ENCODE measurements at places on chromosomes 3 and 15.

DNA sequence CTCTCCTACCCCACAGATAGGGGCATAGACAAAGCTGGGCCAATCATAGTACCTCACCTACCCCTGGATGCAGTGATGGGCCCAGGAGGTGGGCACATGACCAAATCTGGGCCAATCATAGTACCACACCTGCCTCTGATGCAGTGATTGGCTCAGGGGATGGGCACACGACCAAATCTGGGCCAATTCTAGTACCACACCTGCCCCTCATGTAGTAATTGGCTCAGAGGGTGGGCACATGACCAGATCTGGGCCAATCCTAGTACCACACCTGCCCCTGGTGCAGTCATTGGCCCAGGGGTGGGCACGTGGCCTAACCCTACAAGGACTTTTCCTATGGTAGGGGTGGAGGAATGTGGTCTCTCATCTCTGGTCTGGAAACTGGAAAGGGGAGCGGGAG, 56.9 kb upstream of the MEF2A start:
- DNase-seq = no peak

GRCh38 chr3:36891701-36892160, 53.1 kb downstream of the TRANK1 start:
- no peak for DNase-seq

GRCh38 chr3:122245513-122246174, 62.2 kb downstream of the CASR start:
- no peak for DNase-seq

DNA sequence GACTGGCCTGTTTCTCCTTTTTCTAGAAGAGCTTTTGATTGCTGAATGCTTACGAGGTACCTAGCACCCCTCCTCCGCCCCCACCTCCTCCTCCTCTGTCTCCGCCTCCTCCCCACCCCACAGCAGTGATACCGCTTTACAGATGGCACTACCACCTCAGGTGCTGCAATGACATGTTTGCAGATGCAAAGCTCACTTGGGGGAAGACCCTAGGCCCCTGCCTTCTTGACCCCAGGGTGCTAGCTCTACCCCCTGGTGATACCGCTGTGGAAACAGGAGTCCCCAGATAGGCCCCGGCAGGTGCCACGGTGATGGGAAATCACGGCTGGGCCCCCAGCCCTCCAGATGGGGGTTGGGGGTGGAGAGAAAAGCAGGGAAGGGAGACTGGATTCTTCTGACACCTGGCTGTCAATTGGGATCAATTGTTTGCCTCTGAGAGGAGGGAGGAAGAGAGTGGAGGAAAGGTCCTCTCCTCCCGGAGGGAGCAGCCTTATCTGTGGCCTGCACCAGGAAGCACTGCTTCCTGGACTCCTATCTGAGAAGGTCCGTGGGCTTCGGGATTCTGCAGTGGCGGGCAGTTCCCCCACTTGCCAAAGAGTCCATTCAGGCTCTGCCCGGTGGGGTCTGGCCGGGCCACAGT, 37.6 kb downstream of the DNASE1L3 start:
- DNase-seq = no peak

DNA sequence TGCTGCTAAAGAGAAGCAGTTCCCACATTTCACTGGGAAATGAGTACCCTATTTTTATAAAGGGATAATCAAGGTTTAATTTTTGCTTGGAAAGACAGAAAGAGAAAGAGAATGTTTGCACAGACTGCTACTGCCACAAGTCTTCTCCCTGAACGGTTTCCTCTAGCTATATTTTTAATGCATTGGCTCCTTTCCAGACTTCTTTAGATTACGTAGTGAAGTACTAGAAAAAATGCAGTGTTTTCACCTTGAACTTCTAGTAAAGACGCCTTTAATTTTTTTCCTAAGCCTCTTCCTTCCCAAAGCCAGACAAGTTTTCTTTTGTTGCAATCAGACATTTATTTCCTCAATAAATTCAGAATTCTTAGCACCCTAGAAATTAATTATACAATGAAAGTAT, 248.3 kb upstream of the CCDC54 start:
- DNase-seq = no peak

DNA sequence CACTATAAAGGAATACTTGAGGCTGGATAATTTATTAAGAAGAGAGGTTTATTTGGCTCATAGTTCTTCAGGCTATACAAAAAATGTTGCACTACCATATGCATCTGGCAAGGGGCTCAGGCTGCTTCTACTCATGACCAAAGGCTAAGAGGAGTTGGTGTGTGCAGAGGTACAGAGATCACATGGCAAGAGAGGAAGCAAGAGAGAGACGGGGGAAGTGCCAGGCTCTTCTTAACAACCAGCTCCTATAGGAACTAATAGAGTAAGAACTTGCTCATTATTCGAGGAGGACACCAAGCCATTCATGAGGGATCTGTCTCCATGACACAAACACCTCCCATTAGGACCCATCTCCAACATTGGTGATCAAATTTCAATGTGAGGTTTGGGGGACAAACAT, 6.0 kb upstream of the FNDC3B start:
- DNase-seq = no peak

GRCh38 chr15:62866366-62866765, 176.2 kb upstream of the TPM1 start:
- DNase-seq = no peak

GRCh38 chr15:89444241-89445225, 51.9 kb downstream of the RHCG start:
- no peak for DNase-seq

GRCh38 chr3:183427196-183427875, 1.1 kb downstream of the MCF2L2 start:
- no peak for DNase-seq

GRCh38 chr3:123997543-123997942, 5.6 kb upstream of the ROPN1 start:
- DNase-seq = no peak

- no peak for DNase-seq
Measured at GRCh38 chr3:167520266-167521005, 46.6 kb upstream of the SERPINI2 start.

GRCh38 chr15:31377030-31377429, 50.4 kb downstream of the KLF13 start:
- no peak for DNase-seq

DNA sequence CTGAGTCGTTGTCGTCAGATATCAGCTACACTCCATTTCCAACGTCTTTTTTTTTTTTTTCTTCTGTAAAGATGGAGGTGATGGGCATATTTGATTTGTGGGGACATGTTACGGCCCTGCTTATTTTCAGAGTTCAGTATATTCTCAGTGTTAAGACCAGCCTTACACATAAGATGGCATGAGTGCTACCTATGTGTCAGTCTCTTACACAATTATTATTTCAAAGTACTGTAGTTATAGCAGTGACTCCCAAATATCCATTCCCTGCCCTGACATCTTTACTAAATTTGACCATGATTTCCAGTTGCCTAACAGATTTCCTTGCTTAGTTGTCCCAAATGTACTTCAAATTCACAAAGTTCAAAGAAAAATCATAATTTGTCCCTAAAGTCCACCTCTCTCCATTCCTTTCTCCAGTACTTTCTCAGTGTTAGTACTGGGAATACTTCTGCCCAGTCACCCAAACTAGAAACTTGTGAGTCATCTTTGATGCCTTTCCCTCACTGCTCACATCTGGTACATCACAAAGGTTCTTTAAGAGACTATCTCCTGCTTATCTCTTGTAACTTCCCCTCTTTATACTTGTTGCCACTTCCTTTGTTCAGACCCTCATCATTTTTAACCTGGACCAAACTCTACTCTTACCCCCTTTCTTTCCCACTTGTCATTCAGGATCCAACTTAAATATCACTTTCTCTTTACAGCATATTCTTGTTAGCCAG, 67.0 kb downstream of the ZNF609 start:
- no peak for DNase-seq
